ENCODE measurements at places on chromosomes 2 and 18.
A peak's percentile ranks its signal among the peaks of the same experiment; 100 is the strongest.

DNA sequence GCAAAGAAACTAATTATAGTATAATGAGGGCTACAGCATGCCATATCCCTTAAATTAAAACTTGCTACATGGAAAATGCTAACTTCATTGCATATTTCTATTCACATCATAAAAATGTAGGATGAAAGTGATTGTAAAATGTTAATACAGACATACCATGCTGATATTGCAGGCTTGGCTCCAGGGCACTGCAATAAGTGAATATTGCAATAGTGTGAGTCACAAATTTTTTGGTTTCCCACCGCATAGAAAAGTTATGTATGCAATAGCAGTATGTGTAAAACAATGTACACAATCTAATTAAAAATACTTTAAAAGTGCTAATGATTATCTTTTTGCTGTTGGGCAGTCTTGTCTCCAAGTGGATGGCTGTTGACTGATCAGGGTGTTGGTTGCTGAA lies 162.1 kb downstream of the CD8B2 start:
- no peak for DNase-seq

- peak; percentile 40 for DNase-seq
Measured at GRCh38 chr2:14944562-14945346, 312.2 kb downstream of the LRATD1 start.

DNA sequence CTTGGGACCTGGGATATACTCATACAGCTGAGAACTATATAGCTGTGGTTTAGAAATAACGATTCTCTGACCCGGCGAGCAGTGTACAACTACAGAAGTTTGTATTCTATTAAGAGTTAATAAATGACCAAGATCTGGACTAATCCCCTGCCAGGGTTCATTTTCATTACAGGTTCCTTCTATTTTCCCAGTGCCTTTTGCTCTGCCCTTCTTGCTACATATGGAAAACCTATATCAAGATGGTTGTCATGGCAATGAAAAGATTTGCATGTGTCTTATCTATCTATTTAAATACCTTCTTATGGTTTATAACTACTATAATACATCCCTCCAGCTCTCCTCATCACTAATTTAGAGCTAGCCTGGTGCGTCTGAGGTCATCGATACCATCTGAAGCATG lies 965.2 kb downstream of the BCL11A start:
- no peak for DNase-seq

DNA sequence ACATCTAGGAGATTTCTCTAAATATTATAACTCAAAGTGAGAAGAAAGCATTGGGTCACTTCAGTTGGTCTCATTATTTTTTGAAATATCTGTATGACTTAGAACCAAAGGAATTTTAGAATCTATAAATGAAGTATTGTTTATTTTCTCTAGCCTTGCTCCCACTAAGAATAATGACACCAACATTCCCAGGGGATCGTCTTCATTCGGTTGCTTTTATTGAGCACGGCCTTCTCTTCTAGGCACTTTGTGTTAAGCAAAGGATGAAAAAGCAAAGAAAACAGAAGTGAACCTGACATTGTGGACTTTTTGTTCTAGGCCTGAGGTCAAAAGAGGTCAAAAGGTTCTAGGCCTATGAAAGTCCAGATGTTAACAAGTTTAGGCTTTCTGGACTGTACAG lies 231.9 kb downstream of the GALR1 start:
- DNase-seq: no peak

DNA sequence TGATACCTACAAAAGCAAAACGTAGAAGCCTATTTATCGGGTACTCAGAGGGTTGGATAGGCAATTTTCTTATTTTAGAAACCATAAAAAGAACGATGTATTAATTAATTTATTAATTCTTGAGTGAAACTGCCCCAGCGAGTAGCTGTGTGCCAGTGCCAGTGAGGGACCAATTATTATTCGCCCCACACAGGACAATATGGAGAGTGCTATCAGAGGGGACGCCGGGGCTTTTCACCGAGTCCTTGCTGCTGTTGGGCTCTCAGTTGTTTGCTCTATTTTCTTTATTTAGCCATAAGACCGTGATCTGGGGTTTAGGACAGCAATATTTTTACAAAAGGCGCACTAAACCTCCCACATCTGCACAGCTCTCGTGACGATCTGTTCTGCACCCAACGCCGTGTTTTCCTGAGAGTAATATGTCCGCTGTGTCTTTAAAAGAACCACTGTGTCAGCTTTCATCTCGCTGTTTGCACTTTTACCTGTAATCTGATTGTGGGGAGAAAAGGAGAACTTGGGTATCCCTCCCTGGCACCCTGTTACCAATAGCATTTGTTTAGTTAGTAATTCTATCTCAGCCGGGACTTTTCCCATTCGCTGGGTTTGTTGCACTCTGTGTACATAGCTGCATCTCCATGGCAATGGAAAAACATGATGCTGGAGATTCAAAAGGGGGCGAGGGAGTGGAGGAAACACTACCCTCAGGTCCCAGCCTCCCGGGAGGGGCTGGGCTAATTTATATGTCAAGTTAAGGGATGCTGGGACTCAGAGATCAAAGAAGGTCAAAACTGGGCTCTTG lies 30.1 kb upstream of the ZNF516 start:
- DNase-seq: peak; percentile 14

GRCh38 chr18:37689841-37690240 lies 124.2 kb upstream of the CELF4 start:
- no peak for DNase-seq

- no peak for DNase-seq
Measured at GRCh38 chr2:227655454-227655853, 11.2 kb upstream of the SCYGR5 start.

GRCh38 chr2:181178130-181178529 lies 197.7 kb downstream of the UBE2E3 start:
- DNase-seq: no peak

DNA sequence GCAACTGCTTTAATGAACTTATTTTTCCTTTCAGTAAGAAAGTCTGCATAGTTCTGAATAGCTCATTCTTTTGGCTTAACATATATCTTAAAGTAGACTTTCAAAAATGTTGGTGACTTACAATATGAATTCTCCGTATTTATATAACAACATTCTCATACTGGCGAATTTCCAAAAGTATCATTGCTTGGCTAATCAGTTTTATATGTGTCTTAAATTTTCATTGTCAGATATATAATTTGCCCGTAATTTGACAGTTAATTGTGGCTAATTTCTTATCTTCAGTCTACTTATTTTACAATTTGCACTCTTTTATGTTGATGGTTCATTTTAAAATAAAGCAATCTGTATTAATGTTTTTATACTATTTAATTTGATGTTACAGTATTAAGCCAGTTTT lies 144.9 kb downstream of the ATP9B start:
- no peak for DNase-seq

DNA sequence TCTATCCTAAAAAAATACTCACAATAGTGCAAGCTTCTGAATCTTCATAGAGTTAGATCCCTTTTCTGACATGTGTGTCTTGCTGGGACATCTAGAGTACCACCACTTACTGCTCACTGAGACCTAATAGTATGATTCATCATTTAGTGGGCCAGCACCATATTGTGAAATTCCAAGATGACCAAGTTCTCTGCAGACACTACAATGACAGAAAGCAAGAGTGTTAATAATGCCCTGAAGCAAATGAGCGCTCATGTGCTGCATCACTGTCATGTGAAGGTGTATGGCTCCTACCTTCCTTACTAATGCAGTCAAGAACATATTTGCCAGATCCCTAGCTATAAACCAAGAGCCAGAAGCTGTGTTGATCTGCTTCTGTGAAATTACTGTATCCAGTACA lies 606.2 kb upstream of the NXPH2 start:
- DNase-seq: no peak

DNA sequence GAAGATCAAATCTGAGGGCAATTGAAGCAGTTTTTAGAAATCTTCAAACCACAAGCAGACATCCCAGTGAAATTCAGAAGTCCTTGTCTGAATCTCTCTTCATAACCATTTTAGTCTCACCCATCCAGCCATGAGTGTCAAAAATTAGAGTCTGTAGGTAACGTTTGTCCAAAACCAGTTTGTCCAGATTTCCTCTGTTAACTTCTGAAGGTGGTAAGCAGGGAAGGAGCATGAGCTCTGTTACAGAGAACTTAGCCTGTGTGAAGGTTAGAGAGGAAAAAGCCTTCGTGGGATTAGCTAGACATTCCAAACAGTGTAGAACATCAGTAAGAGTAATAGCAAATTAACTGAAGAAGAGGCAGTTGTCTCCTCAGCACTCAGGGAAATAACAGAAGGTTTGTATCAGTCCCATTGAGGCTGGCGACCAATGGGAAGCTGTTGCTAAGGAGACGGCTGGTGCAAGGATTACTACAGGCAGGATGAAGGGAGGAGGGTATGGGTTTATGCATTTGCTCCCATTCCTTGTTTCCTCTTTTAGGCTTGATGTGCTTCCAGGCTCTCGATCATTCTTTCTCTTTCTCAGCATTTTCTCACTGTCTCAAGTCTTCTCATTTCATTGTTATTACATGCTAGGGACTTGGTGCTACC lies 8.7 kb upstream of the GPR155 start:
- DNase-seq: no peak

- no peak for DNase-seq
Measured at GRCh38 chr2:184455624-184456023, 142.7 kb upstream of the ZNF804A start.

- DNase-seq: no peak
Measured at GRCh38 chr2:55119711-55120487, 69.6 kb upstream of the RTN4 start.

DNA sequence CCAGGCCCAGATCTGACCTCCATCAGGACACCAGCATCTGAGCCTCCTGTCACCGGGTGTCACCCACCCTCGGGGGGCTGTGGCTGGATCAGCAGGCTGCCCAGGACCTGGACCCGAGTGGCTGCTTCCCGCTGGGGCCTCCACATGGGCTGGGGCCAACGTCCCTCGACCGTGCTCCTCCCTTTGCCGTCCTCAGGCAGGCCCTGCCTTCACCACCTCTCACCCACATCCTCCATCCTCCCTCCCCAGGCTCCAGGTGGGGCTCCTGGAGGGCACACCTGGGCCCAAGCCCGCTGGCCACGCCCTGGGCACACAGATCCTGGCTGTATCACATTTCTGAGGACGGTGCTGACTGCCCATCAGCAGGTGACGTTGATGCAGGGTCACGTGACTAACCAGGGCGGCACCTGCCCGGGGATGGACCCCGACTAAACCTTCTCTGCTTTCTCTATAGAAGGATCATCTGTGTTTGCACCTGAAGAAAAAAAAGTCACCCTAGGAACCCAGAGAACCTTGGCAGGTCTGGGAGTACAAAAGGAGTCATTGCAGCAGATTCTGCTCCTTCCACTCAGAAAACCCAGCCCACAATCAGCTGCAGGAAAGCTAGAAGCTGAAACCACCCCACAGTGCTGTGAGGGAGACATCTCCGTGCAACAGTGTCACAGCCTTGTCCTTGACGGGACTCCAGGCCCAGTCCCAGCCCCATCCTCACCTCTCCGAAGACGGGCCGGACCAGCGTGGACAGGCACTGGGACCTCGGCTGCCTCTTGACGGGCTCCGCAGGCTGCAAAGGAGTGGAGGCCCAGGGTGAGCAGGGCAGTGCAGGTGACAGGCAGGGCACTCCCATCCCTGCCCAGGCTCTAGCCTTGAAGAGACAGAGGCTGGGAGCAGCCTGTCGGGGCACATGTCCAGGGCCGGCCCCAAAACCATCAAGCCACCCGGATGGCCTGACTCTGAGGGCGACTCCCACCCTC lies 11.2 kb downstream of the STK25 start:
- DNase-seq: no peak

DNA sequence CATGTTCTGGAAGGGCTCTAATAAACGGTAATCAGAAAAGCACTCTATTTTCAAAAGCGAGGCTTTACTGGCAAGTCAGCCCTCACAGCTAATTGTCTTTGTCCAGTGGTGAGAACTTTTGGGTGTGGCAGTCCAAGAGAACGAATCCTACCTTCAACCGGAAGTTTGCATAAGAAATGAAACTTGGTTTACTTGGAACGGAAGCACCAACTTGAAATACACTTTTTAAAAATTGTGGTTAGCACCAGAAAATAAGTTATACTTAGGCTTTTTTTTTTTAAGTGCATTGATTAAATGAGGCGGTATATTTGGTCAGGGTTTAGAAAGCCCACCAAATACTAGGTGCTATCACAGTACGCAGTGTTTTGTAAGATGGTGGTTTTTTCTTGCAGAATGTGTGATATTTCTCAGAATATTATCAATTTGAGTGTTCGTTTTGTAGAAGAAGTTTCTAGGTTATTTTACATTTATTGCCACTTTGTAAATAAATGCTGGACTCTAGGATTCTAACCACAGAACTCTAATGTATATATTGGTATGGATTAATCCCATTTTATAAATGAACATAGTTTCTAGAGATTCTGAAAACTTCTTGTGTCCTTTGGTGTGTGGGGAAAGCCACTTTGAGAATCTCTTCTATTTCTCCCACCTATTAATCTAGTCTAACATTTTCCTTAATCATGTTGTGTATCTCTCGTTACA lies 1.2 kb downstream of the MYL12A start:
- DNase-seq: peak; percentile 84

DNA sequence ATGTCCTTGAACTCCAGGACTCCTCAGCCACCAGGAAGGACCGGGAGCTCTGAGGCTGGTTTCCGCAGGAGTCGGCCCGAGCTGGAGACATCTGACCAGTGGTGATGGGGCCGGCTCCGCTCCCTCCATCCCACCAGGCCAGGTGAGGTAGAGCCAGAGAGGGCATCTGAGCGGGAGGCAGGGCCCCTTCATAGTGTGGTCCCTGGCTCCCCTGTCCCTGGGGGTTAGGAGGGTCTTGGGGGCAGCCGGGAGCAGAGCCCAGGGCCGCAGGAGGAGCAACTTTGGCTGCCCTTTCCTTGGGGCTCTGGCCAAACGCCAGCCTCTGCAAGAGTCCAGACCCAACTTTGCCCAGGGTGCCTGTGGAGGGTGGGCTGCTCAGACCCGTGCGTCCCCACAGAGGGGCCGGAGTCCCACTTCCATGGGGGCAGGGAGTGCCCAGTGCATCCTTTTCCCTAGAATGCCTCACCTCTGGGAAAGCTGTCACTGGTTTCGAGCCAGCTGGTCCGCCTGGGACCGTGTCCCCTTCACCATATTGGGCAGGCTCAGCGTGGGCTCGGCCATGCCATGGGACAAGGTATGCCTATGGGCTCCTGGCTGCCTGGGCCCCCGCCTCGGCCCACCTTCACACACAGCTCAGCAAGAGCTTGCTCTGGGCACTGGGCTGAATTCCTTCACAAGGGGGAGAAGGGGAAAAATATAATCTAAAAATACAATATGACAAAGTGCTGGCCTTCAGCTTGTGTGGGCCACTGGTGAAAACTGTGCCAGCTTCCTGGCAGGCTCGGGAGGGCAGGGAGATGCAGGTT lies 148.6 kb downstream of the TWIST2 start:
- no peak for DNase-seq

DNA sequence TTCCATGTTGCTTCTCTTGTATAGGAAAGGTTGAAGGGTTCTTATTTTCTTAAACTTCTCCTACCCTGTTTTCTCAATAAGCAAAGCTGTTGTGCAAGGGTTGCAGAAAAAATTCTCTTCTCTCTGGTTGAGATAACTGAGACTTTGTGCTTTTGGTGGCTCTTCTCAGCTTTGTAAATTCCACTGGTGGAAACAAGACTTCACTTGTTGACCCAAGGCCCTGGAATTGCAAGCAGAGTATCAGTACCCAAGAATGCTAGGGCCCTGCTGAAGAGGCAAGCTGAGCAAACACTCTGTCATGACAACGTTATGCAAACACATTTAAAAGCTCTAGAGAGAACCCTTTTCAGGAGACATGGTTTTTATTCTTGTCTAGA lies 294.7 kb upstream of the EPAS1 start:
- no peak for DNase-seq
